ENCODE measurements at places on chromosomes 7 and 10.

GRCh38 chr10:69456880-69457693 is 5.8 kb downstream of the TSPAN15 start:
- DNase-seq = no peak

- DNase-seq = no peak
These were observed 429.3 kb downstream of the CALN1 start for GRCh38 chr7:71982851-71983250.

DNA sequence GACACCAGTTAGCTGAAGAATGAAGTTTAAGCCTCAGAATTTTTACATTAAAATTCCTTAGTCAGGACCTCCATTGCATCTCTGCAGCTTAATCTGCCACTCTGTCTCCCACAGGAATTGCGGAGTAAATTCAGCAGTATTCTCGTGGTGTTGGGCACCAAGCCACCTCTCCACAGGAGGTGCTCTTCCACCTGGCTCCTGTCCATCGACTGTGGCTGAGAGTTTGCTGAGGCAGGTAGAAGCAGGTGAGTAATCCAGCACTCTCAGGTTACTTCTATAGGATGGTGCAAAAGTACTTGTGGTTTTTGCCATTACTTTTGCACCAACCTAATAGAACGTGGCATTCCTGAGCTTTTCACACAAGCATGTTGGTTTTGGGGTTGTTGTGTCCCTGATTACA is 134.1 kb downstream of the GFRA1 start:
- DNase-seq = no peak

DNA sequence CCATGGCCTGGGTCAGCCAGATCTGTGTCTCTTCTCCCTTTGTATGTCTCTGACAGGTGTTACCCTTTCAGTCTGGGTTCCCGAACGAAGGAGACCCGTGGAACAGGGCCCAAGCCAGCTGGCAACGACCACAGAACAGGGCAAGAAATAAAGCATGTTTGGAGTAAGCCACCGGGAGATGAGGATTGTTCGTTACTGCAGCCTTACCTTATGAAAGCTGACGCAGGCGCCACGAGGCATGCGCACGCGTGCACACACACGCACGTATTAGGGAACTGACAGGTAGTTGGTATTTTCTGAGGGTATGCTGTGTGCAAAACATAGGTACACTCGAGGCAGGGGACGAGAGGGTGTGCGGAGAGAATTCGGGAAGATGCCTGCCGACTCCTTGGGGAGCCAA is 46.4 kb upstream of the ENO4 start:
- no peak for DNase-seq

GRCh38 chr10:71831646-71832552 is 19.2 kb downstream of the PSAP start:
- no peak for DNase-seq

DNA sequence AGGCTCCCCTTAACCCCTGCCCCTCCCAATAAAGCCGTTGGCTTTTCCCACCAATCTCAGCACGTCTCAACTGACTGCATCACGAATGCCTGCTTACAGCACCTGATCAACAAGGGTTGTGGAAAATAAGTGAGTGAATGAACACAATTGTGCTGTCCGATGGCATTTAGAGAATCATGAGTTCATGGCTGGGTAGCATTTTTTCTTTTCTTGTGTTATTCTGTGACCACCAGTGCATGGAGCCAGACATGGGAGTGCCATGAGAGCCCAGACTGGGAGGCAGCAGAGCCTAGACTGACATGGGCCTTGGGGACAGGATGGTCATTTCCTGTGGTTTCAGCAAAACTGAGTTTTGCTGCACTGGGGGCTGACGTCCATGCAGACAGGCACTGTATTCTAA is 254.1 kb upstream of the IGFBP3 start:
- DNase-seq = no peak

DNA sequence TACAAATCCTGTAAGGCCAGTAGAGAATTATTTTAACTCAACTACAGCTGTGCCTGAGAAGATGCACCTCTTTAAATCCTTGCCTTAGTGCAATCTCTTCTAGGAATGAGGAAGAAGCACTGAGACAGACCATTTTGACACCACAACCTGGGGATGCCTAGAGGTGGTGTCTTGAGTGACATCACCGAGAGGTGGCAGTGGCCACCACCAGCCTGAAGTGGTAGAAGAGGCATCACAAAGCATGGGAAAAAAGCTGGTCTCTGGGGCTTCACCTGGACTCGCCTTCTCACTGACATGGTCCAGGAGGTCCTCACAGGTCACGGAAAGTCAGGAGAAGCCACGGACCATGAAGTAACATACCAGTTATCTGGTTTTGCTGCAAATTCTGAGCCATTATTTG is 99.2 kb upstream of the PDLIM1 start:
- no peak for DNase-seq

DNA sequence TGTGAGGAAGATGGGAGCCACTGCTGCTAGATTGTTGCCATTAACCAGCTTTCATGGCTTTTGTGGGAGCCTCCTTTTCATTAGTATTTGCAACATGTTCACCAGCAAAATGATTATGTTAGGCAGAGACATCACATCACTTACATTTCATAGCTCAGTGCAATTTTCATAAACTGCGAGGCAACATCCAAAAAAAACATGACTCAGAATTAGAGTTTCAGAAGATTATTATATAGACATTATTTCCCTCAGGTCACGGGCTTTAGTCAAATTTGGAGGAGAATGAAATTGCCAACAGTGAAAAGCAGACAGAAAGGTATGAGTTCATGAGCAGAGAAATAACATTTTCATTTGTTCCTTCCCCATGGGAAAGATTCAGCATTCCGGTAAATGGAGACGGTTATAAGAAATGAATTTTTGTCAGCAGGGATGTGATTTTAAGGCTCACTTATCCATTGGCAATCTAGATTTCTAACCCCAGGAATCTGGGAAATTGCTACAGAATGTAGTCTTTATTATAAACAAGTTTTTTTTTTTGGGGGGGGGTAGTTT is 573.2 kb downstream of the AUTS2 start:
- no peak for DNase-seq

GRCh38 chr7:117274951-117275350 is 47.9 kb downstream of the WNT2 start:
- no peak for DNase-seq

GRCh38 chr10:53664282-53665019 is 891.9 kb upstream of the MBL2 start:
- DNase-seq = no peak

DNA sequence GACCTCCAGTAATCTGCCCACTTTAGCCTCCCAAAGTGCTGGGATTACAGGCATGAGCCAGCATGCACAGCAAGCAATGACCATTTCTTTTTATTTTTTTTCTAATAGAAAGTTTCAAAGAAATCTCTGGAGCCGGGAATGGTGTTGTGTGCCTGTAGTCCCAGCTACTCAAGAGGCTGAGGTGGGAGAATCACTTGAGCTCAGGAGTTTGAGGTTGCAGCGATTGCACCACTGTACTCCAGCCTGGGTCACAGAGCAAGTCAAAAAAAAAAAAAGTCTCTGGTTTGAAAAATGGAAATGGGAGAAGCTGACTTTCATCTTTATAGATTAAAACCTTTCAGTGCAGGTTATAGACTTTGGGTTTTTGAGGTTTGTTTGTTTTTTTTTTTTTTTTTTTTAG is 44.8 kb upstream of the KMT2E start:
- DNase-seq = no peak

DNA sequence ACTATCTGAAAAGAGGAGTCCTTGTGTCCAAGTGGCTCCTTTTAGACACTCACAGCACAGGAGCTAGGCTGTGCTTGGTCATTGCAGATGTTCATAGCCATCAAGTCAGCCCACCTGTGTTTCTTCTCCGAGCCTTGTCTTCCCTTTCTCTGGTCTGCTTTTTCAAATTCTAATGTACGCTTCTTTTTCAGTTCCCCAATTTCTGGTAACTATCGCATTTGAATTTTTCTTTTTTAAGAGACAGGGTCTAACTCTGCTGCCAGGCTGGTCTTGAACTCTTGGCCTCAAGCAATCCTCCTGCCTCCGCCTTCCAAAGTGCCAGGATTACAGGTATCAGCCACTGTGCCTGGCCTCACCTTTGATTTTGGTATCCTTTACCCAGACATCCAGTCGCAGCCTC is 18.9 kb downstream of the APBB1IP start:
- no peak for DNase-seq

- DNase-seq = no peak
These were observed 45.7 kb downstream of the MINDY3 start for GRCh38 chr10:15814565-15814964.

DNA sequence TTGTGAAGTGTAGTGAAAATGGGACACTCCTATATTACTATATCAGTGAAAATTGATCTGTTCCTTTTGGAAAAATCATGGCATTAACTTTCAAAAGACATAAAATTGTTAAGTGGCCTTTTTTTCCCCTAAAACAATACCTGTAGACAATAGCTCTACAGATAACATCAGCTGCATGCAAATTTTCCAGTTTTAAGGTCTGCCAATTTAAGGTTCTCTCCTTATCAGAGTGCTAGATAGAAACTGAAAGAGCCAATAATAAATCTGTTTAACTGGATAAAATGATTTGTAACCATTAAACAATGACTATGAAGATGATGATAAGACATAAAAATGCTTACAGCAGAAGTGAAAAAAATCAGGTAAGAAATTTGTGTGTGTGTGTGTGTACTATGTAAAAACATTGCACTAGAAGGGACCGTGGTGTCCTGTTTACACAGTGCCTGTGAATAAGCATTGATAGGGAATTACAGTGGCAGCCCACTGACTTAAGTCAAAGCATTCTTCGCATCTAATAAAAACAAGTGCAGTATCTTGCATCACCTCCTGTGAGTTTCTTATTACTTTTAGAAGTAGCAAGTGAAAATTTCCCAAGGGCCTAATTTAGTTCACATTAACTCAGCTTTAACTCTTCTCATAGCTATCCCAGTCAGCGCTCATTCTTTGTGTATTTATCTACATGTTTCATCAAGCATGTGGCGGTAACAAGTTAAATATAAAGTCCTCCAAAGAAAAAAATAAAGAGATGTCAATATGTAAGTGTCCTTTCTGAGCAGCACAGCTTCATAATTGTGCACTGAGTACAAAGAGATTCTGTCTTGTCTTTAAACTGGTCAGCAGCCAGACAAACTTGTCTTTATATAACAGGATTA is 261.9 kb downstream of the ARL4A start:
- DNase-seq = no peak

DNA sequence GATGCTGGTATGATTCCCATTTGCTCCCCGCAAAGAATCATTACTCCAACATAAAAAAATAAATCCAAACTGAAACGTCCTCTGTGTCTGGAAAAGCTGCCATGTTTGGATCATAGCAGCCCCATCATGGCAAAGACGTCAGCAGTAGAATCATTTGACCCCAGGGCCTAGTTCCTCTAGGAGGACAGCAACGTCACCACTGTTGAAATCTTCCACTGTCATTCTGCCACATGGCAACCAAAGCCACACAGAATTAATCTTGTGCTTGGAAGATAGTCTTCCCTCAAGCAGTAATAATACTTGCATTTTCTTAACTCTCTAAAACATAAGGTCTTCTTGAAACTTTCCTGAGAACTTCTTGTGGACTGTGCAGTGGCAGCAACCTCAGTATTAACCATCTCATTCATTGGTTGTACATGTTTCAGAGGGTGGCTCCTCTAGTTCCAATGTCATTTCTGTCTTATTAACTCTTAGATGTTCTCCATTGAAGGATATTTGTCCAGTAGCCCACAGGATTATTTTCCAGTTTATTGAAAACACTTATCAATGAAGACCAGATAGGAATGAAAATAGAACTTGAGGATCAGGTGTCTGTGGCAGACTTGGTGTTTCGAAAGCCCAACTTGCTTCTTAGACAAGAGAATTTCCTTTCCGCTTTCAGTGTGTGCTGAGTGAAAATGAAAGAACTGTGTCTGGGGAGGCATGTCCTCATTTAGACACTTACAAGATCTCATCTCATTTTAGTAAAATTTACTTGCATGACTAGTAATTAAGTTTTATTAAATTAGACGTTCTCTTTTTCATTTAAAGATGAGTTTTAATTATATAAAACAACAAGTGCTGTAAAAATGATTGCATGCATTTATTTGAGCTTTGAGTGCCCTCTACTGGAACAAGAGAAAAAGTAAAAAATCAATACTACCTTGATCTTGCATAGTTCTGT is 28.9 kb upstream of the INHBA start:
- DNase-seq = no peak

Measured in cerebellar nuclear complex (tissue), 1 donor.